ENCODE measurements at places on chromosomes 3 and 15. TPM values are rescaled to one million over a fixed set of nuclear protein-coding genes. Genes with fewer than 3 reads are reported as not detected.

BSN gene
- 0.83 TPM for polyA plus RNA-seq

FSD2 gene
- polyA plus RNA-seq, result 0.02 TPM

LMAN1L gene
- polyA plus RNA-seq, result not detected

GRAMD1C gene
- polyA plus RNA-seq, result 0.62 TPM

RASSF1 gene
- polyA plus RNA-seq, result 15.7 TPM

TRH gene
- 0.03 TPM for polyA plus RNA-seq

UNC13C gene
- polyA plus RNA-seq, result not detected

USP50 gene
- polyA plus RNA-seq, result not detected

CCNB2 gene
- 76.0 TPM for polyA plus RNA-seq

CDV3 gene
- polyA plus RNA-seq, result 29.4 TPM

EPHB3 gene
- polyA plus RNA-seq, result 0.41 TPM

SPATA16 gene
- 0.09 TPM for polyA plus RNA-seq

FES gene
- polyA plus RNA-seq, result 10.9 TPM

PSTPIP1 gene
- polyA plus RNA-seq, result 3.0 TPM

SOX14 gene
- polyA plus RNA-seq, result not detected

CLSTN2 gene
- 0.31 TPM for polyA plus RNA-seq

COL8A1 gene
- polyA plus RNA-seq, result 0.21 TPM

ALS2CL gene
- 7.5 TPM for polyA plus RNA-seq

GOLGA8T gene
- polyA plus RNA-seq, result 0.03 TPM

NR2F2 gene
- polyA plus RNA-seq, result 0.14 TPM

PCOLCE2 gene
- 11.1 TPM for polyA plus RNA-seq

FRG2C gene
- polyA plus RNA-seq, result not detected

KLHL24 gene
- 11.2 TPM for polyA plus RNA-seq

STARD9 gene
- 3.3 TPM for polyA plus RNA-seq

WNT7A gene
- polyA plus RNA-seq, result 0.11 TPM

FETUB gene
- polyA plus RNA-seq, result not detected

ALPK3 gene
- polyA plus RNA-seq, result 4.4 TPM

IQCF5 gene
- not detected for polyA plus RNA-seq
